Activated T-helper 2 cell treated with anti-CD3 and anti-CD28 coated beads, Interferon-gamma antibody, Interleukin-2, Interleukin-4, amounts not matched to agents 10 μg/mL and 5 μg/mL and 100 μg/mL, durations not matched to agents 14 hours and 24 hours and 36 hours (primary cell): ENCODE measurements at places on chromosomes 6 and 20. TPM values are rescaled to one million over a fixed set of nuclear protein-coding genes. Genes with fewer than 3 reads are reported as not detected.

GABRR2 gene
- total RNA-seq: 0.34 and 0.78 TPM in 2 replicates

SNAP25 gene
- 14.2 and 15.2 TPM in 2 replicates for total RNA-seq

SMIM13 gene
- 12.2 and 12.3 TPM in 2 replicates for total RNA-seq

TXLNB gene
- total RNA-seq: 0.05 TPM in 1 of 2 replicates, not detected in the other

SLC13A3 gene
- total RNA-seq: not detected in 2 replicates

TRIM40 gene
- not detected in 2 replicates for total RNA-seq

PDE10A gene
- 0.05 TPM in 1 of 2 replicates, not detected in the other for total RNA-seq

HSPA1L gene
- total RNA-seq: 2.1 and 2.4 TPM in 2 replicates

TFAP2A gene
- total RNA-seq: 0.23 TPM in 1 of 2 replicates, not detected in the other

PBOV1 gene
- total RNA-seq: not detected in 2 replicates

PAX1 gene
- not detected in 2 replicates for total RNA-seq

SASH1 gene
- total RNA-seq: 0.52 and 0.74 TPM in 2 replicates

GJE1 gene
- not detected in 2 replicates for total RNA-seq

KPNA5 gene
- 6.3 and 7.4 TPM in 2 replicates for total RNA-seq

RBBP8NL gene
- not detected in 2 replicates for total RNA-seq

GATA5 gene
- not detected in 2 replicates for total RNA-seq

FHL5 gene
- not detected in 2 replicates for total RNA-seq

RPS21 gene
- 2,020 and 2,085 TPM in 2 replicates for total RNA-seq

ATP5F1E gene
- total RNA-seq: 61.2 and 66.9 TPM in 2 replicates

ULBP2 gene
- 0.14 and 0.18 TPM in 2 replicates for total RNA-seq

RING1 gene
- 46.0 and 46.1 TPM in 2 replicates for total RNA-seq

RAET1G gene
- not detected in 2 replicates for total RNA-seq

ARFGEF3 gene
- 0.48 and 0.55 TPM in 2 replicates for total RNA-seq

OR11A1 gene
- not detected in 2 replicates for total RNA-seq

PCK1 gene
- not detected in 2 replicates for total RNA-seq

TASP1 gene
- 9.6 and 11.3 TPM in 2 replicates for total RNA-seq

NHLRC1 gene
- 0.23 and 0.43 TPM in 2 replicates for total RNA-seq

PKHD1 gene
- not detected in 2 replicates for total RNA-seq

LAMP5 gene
- not detected in 2 replicates for total RNA-seq

RBPJL gene
- total RNA-seq: not detected in 2 replicates

NKX2-2 gene
- not detected in 2 replicates for total RNA-seq

CRISP2 gene
- total RNA-seq: not detected in 2 replicates

GRM4 gene
- not detected in 2 replicates for total RNA-seq

TNNC2 gene
- total RNA-seq: 0.28 TPM in 1 of 2 replicates, not detected in the other
